ENCODE measurements at places on chromosomes 3 and 15.

DNA sequence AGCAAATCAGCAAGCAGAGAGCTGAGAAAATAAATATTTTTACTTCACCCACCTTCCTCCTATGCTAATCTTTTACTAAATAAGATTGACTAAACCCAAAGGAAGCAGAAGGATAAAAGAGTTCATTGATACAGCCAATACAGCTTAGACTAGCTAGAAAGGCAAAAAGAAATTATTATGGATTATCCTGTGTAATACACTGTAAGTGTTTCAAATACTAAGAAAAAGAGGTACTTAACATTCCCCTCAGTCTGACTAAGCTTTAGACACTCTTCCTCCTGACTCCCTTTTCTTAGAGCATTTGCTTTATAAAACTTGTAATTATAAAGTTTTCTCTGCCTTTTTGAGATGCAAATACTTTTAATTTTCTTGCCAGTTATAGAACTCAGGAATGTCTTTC lies 848.9 kb upstream of the CADM2 start:
- DNase-seq: no peak

DNA sequence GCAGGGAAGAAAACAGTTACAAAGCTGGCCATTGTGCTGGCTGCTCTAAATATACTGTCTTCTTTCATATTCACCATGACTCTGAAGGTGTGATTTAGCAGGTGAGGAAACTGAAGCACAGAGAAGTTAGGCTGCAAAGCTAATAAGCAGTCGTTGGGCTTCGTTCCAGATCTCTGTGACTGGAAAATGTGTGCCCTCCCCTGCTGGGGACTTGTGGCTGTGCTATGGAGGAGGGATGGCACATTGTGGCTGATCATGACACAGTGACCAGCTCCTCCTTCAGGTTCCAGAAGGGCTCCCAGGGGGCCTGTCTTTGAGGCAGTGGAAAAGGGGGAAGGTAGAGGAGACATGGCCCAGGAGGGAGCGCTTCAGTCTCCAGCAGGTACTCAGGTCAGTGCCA lies 19.2 kb downstream of the PXK start:
- DNase-seq: no peak

DNA sequence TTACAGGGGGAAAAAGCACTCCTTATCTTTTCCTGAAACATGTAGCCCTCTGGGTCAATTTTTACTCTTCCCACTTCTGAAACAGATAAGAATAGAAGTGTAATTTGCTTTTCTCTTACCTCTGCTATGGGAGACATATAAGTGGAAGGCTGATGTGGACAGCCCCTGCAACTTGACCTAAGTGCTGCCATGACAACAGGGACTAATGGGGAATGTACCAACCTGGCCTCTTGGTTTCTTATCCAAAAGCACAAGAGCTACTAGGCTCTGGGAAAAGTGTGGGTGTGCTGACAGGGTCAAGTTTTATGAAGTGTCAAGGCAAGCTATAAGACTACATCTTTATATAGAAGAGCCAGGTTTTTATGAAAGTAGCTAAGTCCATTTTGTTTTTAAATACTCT lies 1246.5 kb downstream of the OTOL1 start:
- DNase-seq: no peak

DNA sequence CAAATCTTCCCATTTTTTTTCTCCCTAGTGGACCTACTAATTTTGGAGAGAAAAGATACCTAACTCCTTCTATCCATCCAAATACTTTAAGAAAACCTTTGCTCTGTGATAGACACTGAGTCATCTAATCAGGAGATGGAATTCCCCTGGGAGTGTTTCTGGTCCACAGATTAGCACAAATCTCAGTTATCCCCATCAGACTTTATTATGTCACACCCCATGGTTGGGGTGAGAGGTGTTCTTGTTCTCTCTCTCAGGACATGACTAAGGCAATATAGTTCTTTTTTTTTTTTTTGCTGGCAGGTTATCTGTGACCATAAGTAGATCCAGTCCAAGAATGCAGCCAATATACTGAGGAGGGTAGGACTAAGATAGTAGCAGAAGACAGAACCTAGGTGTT lies 15.8 kb downstream of the SLC9A9 start:
- peak; percentile 39 for DNase-seq

GRCh38 chr15:82788496-82788895 lies 17.4 kb downstream of the FSD2 start:
- no peak for DNase-seq

DNA sequence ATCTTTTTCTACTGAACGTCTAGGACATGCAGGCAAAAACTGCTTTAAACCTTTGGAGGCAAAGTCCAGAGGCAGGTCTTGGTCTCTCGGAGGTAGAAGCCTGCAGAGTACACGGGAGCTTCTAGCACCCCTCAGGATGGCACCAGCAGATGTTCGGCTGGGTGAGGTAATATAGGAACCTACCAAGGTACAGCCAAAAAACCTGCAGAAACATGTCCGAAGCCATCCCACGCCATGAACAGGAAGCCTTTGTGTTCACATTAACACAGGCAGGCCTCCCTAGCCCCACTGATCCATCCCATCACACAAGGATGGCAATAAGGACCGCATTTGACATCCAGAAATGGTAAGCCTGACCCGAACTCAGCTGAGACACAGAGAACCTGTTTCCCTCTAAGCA lies 157.9 kb upstream of the HES1 start:
- DNase-seq: no peak

- DNase-seq: no peak
Observed at GRCh38 chr3:60708191-60708975, 542.9 kb downstream of the FHIT start.

GRCh38 chr3:86988235-86988634 lies 2.7 kb downstream of the VGLL3 start:
- DNase-seq: peak; percentile 89

DNA sequence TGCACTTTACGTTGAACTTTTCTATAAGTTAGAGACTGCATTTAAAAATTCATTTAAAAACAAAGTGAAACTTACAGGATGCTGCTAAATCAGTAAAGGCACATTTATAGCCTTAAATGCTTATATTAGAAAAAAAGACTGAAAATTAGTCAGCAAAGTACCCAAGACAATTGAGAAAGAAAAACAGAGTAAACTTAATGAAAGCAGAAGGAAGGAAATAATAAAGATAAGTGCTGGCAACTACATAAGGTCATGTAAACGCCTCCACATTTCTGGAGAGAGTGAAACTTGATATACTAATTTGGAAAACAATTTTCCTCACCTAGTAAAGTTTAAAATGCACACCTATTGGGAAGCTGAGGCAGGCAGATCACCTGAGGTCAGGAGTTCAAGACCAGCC lies 58.2 kb upstream of the ACAN start:
- peak; percentile 16 for DNase-seq

- DNase-seq: no peak
Observed at GRCh38 chr15:89243046-89243690, 611 bp upstream of the FANCI start.

GRCh38 chr3:12822725-12823373 lies 18.5 kb downstream of the RPL32 start:
- DNase-seq: no peak

GRCh38 chr3:84980456-84980855 lies 21.7 kb downstream of the CADM2 start:
- DNase-seq: no peak

GRCh38 chr3:136804141-136804540 lies 14.8 kb upstream of the SLC35G2 start:
- no peak for DNase-seq

DNA sequence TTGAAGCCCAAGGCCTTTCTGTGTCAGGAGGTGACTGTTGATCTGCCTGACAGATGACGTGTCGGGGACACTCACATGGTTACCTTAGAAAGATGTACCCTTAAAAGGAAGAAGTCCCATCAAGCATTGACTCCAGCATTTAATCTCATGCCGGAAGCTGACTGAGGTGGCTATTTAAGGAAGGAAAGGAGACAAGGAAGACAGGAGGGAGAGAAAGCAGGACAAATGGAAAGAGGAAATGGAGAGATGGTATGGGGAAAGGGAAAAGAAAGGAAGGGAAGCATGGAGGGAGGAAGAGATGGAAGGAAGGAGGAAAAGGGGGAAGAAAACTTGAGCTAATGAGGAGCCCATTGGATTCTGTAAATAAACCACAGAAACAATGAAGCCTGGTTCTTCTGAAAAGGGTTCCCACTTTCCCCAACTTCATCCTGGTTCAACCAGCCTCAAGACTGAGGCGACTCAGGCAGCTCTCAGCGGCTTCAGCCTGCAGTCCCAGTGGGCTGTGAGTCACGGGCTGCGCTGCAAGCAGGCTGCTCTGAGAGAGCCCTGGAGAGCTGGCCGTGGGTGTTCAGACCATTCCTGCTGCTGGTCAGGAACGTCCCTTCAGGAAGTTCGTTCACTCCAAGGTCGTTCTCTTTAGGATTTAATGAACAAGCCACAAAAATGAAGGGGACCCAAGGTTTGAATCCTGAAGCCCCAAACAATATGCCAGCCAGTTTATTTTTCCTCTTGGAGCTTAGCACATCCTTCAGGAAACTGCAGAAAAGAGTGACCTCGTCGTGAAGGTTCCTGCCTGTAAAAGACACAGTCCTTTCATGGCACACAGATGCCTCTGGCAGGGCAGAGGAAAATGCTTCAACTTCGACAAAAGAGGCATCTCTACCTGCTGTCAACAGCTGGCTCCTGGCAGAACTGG lies 69.6 kb upstream of the THBS1 start:
- DNase-seq: peak; percentile 93

DNA sequence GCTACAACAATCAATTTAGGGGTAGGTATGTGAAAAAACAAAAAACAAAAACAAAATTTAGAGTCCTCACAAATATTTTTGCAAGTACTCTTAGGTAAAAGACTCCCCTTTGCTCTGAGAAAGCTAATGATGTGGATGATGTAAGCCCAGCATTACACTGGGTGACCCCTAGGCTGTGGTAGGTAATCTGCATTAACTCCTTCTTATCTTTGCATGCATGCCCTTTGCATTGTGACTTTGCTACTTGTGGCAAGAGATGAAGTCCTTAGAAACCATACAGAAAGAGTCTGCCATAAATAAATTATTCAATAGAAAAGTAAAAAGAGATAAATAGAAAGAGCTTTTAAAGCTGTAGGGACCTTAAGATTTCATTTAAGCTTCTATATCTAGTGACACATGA lies 159.7 kb upstream of the MBNL1 start:
- no peak for DNase-seq

DNA sequence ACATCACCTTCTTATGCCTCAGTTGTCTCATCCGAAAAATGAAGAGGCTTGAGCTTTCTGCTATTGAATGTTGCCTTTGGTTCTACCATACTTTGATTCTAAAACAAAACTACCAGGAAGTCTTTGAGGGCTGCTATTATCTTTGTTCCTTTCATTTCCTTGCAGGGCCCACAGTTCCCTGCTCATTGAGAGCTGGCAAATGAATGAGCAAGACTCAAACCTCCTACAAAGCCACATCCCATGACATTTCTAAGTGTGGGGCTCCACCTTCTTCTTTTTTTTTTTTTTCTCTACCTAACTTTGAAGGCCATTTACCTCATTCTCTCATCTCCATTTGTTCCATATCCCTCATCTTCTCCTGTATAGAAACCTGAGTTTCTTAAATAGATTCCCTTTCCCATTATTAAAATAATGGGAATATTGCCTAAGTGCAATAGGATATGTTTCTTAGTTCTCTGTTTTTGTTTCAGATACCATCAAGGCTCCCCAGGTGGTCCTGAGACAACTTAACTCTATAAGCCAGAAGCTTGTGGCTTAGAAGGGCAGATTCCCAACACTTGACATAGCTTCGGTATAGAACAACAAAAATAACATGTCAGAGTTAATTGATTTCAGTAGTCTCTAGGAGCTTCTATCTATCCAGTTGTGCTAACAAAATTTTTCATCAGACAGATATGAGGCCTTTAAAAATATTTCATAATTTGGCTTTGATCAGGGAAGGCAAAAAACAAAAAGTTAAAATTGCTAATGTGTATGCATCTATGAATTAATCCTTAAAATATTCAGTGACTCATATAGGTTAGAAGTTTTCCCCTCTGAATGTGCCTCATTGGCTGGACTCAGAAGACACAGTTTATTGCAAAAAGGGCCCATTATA lies 951.6 kb downstream of the TUSC7 start:
- peak; percentile 73 for DNase-seq

- DNase-seq: no peak
Observed at GRCh38 chr3:45990181-45990580, 5.4 kb downstream of the FYCO1 start.

DNA sequence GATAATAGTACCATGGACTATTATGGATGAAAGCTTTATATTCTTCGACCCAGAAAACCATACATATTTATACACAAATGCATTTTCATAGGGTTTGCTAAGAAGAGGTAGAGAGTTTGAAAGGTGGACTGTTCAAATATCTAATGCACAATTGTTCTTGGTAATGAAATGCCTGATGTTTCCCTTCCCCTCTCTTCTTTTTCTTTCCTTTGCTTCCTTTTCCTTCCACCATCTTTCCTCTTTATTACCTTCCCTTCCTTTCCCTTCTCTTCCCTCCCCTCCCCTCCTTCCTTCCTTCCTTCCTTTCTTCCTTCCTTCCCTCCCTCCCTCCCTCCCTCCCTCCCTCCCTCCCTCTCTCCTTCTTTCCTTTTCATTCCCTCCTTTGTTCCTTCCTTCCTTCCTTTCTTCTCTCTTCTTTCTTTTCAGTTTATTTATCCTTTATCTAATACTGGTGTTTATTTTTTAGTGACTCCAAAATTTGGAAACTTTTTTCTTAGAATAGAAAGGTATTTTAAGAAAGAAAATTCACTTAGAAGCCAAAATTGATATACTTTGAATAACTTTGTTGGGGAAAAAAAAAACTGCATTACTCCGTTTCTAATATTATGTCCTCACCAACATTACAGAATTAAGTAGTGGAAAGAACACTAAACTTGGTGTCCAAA lies 22.7 kb upstream of the PYDC2 start:
- DNase-seq: no peak

DNA sequence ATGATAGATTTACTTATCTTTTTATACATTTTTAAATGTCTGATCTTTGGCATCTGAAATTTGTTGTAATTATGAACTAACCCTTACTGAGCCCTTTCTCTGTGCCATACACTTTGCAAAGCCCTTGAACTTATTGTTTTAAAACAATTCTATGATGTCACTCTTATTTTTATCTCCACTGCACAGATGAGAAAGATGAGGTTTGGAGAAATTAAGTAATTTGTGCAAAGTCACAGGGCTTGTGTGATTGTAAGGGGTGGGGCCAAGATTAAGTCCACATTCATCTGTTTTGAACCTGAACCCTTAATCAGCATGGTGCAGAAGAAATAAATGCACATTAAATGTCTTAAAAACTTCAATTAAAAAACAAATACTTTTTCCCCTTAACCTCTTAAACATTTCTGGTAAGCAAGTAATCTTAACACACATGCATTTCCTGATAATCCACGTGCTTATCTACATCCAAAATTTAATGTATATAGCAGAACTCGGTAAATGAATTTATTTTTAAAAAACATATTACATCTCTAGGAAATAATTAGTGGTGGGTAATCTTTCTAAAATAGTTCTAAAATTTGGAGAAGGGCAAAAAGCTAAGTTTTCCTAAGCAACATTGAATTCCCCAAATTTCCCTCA lies 189.8 kb upstream of the TBC1D5 start:
- DNase-seq: no peak

- no peak for DNase-seq
Observed at GRCh38 chr3:108388136-108389132, 92.1 kb downstream of the HHLA2 start.

GRCh38 chr15:62649793-62650420 lies 392.6 kb upstream of the TPM1 start:
- DNase-seq: peak; percentile 53
